Activated naive CD4-positive, alpha-beta T cell treated with anti-CD3 and anti-CD28 coated beads, Interleukin-2, amount 50 U/mL, for 16 hours (primary cell): ENCODE measurements at places on chromosomes 2 and 18.
A peak's percentile ranks its signal among the peaks of the same experiment; 100 is the strongest.

DNA sequence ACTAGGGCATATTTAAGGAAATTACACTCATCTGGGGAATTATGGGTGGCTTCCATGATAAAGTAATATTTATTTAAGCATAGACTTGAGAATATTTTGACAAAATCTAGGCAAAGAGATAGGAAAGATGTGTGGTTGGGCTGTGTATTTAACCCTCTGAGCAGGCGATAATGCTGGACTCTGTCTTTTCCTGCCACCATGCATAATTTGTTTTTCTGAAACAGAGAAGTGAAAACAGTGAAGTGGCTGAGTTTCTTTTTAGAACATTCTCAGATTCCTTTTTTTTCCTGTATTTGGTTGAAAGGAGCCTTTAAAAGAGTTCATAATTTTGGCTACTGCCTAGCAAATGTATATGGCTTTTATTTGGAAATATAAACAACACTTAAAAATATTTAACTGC is 104.8 kb upstream of the CDH19 start:
- no peak for DNase-seq

GRCh38 chr2:75097831-75098230 is 101.5 kb downstream of the TACR1 start:
- no peak for DNase-seq

DNA sequence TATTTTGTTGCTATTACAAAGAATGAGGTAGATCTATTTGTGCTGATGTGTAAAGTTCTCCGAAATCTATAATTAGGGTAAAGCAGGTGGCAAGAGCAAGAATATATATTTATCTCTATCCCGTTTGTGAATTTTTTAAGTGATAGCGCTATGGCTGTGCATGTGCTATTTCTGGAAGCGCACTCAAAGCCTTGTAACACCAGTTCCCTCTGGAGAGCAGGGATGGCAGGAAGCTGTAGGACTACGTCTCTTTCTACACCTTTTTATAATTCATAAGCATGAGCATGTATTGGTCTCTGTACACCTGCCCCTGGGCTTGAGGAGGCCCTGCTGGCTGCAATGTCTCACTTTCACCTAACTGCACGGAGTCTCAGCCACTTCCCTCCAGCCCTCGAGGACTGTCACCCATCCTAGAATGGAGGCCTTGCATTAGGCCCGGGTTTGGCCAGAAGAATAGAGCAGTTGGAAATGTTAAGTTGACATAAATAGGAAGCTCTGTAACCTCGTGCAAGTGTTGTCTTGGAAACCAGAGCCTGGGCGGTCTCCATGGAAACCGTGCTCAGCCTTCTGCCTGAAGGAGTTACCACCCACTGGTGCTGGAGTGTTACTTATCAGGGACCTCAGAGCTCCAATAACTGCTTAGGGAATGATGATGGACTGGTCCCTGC is 20.9 kb downstream of the ITM2C start:
- no peak for DNase-seq

DNA sequence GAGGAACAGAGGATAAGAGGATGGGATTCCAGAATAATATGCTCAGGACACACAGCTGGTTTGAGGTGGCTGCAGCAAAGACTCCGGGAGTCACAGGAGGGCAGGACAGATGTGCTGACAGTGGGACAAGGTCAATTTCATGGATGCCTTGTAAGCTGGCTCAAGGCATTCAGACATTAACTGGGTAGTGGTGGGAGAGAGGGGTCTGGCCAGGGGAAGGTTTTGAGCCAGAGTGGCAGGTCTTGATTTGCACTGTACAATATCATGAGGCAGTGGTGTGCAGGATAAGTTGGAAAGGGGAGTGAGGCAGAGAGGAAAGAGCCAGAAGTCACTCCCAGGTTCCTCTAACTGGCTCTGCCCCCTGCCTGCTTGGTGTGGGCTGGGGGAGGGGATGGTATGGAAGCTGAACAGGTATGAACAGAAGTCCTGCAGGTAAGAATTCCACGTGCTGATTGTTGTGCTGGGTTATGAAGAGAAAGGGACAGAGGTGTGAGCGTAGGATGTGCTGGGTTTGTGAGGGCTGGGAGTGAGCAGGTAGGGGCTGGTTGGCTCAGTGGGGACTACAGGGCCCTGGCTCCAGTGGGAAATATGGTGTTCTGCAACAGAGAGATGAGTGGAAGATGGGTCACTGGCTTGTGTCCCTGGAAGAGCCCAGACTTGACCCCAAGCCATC is 141.7 kb upstream of the COPS8 start:
- DNase-seq, result no peak

DNA sequence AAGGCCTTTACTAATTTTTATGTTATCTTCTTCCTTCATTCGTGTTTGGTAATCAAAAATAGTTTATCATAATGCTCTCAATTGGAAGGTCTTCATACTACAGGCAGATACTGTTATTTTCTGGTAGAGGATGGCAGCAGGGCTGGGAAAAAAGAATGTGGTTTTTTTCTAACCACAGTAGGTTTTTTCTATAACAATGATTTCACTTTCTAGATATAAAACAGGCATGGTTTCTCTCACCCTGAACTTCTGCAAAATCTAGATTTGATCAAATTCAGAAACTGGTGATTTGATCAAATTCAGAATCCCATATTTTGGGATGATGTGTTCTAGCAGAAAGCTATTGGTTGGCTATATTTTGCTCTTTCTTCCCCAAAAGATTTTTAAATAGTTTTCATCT is 27.6 kb downstream of the BCL11A start:
- no peak for DNase-seq

DNA sequence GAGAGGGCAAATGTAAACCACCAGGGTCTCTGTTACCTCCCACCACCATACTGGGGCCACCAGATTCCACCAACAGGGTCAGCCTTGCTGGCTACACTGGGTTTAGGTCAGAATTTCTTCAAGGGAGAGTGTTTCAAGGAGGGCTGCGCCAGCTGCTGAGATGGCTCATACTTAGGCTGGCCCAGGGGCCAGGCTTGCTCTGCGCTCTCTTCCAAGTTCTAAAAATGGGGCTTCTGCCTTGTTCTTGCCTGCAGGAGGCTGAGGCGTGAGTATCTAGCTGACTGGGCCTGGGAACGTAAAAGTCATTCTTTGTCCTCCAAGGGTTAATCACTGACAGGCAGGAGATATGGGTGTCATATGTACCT is 28.1 kb downstream of the MRPL33 start:
- no peak for DNase-seq

GRCh38 chr2:144254342-144255235 is 265.3 kb downstream of the ZEB2 start:
- DNase-seq, result no peak

DNA sequence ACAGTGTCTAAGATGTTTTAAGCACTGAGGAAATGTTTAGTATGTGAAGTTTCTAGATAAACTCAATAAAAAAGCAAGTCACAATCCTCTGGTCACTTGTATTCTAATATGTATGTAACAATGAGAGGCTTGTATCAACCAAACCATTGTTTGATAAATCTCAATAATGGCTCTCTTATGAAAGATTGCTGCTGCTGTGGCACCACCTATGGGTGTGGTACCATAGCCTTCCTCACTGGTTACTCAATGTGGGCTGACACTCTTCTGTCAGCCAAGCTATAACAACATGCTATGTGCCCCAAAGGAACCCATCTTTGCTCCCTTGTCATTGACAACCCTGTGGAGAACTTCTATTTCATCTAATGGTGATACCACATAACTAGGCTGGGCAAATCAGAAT is 12.6 kb upstream of the RAB1A start:
- DNase-seq, result no peak

DNA sequence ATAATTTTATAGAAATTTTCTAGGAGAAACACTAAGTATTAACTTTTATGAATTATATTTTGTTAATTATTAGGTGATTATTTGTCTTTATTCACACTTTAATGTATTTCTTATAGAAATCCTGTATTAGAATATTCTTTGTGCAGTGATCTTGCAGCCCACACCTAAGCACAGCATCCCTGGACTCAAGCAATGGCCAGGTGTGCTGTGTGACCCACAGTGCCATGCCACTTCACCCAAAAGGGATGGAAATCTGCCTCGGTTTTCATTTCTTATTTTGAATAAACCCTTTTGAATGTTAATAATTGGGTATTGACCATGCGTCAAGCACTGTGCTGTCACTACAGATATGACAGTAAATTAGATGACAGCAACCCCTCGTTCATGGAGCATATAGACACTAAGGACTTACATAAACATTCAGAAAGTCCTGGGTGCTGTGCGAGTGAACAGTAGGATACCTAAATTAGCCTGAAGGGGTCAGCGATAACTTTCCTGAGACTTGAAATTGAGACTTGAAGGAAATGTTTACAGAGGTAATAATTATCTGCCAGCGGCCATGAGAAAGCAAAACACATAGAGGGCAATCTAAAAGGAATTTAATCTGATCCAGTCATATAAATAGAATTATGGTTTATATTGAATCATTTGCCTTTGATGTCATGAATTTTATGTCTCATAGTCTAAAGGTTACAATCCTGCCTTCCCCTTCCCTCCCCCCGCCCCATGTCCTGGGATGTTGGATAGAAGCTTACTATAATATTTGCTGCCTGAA is 52.7 kb upstream of the CALCRL start:
- DNase-seq, result no peak

GRCh38 chr18:5309888-5310470 is 14.5 kb upstream of the ZBTB14 start:
- DNase-seq, result peak; percentile 14

GRCh38 chr18:55407191-55407590 is 180.8 kb downstream of the TCF4 start:
- DNase-seq, result no peak

- DNase-seq, result no peak
Observed at GRCh38 chr18:58473071-58473470, 155.8 kb downstream of the ALPK2 start.

DNA sequence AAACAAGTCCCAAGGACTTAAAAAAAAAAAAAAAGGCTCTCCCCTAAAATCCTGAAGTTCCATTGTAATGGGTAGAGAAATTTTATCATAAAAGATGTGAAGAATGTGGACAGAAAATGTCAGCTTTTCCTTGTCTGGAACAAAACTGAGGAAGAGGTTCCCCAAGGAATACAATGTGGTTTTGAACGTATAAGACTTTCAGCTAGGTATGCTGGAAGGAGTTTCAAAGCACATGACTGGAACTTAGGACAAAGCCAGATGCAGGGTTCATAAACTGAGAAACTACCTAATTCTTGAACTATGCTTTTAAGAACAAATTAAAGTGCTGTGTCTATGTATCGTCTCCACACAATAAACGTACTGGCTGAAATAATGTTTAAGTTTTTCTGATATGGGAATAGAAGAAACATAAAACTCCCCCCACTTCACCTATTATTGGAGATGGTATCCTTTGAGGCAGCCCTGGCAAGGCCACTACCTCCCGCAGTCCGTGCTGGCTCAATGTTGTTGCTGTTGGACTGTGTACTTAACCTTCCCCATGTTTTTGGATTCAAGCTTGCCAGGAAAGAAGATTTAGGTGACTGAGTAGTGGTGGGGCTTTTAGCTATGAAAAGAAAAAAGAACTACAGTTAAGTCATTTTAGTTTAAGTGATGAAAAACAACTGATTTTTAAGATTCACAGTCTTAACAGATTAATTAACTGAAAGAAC is 84.2 kb upstream of the DNER start:
- no peak for DNase-seq

DNA sequence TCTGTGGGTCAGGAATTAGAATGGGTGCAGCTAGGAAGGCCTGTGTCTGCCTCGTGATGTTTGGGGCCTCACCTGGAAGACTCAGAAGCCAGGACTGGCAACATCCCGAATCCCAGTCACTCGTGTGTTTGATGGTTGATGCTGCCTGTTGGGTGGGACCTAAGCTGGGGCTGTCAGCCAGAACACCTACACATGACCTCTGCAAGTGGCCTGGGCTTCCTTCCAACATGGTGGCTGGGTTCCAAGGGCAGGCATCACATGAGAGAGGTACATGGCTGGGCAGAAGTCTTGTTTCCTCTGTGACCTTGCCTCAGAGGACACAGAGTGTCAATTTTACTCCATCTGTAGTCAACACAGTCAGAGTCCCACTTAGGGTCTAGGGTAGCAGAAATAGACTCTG is 177.8 kb downstream of the GBX2 start:
- DNase-seq, result no peak

GRCh38 chr18:37452682-37453385 is 112.8 kb downstream of the CELF4 start:
- no peak for DNase-seq

DNA sequence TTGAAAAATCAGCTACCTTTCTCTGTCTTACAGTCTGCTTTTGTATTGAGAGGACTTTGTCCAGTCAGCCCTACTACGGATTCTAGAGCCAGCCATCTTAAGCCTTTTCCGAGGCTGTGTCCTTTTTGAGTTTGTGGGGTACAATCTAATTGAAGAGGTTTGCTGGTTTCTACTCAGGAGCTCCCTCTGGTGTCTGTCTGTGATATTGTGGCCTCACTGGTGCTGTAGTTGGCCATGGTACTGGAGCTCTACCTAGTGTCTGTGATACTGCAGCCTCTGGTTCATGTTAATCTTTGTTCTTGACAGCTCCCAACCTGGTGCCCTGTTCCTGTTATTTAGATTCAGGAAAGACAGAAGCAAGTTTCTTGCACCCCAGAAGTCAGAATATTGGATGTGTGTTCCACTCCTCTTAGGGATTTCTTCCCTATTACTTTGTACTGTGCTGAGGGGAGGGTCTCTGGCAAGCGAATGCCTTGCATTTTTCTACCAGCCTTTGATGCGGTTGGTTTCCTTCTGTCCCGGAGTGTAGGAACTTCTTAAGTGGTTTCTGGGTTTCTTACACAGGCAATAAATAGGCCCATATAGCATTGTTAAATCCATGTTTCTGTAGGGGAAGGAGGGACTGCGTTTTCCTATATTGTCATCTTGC is 78.5 kb downstream of the ACSL3 start:
- peak; percentile 53 for DNase-seq

GRCh38 chr2:188378371-188378950 is 86.8 kb downstream of the GULP1 start:
- no peak for DNase-seq
